ENCODE measurements at places on chromosomes 13 and 19. TPM values are rescaled to one million over a fixed set of nuclear protein-coding genes. Genes with fewer than 3 reads are reported as not detected.

DNA sequence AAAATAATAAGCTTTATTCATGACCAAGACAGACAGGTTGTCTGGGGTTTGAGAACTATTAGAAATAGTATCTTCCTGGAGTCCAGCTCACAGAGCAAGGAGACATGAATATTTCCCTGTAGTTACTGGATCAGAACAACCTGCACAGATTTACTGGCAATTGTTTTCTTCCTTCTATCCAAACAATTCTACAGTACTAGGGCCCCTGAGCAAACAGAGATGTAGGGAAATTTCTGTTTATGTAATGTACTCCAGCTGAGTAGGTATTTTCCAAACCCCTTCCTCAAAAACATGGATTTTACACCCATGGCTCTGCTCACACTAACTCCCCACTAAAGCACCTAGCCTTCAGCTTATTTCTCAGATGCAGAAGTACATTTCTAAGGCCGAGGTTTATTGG lies 557.6 kb downstream of the GPC6 start:
- no peak for DNase-seq

GRCh38 chr13:100588331-100589177 lies at the start of gene GGACT:
GGACT (minus strand) TSS chr13:100588789; CDS start chr13:100532591, 56,198 bp downstream.
- peak; percentile 21 for DNase-seq

DNA sequence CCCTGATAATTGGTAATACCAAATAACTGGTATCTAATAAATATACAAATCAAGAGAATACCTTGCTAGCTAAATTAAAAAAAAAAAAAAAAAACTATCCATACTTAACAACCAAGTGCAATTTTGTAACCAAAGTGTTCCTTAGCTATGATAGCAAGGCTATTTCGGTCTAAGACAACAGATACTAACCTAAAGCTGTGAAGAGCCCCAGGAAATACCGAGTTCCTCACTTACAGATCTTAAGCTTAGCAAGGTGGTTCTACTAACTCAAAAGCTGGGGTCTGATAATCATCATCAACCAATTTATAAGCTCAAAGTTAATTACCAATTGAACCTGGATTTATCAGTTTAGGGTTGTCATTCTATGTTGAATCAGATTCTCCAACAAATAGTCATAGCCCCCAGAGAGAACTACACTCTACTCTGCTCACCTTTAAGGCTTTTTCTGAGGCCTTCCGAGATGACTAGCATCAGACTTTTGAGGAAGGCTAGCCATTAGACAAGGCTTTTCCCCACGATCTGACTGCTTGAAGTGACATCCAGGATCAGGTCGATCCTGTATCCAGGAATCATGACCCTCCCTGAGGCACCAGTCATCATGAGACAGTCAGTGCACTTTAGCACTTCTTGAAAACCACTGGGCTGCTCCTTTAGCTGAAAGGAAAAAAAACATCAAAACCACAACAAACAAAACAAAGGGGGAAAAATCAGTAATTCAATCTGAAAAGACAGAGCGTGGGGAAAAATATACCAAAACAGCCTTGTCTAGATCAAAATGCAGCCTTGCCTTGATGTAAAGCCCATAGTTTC lies 31.9 kb downstream of the INTS6 start:
- DNase-seq, result no peak

Gene ZNF254
- 11.7 TPM for total RNA-seq

DNA sequence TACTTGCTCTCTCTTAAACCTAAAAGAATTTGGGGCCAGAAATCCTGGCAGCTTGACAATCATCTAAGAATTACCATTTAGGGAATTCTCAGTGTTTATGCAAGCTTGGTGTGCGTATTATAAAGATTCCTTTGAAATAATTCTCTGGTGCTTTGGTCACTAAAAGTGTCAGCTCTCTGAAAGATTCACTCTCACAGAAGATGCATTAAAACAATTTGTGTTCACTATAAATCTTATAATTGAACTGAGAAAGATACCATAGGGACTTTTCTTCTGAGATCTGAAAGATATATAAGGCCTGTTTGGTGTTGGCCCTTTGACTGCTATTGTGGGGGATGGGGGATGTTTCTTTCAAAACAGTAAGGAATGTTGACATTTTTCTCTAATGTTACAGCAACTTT lies 27.3 kb downstream of the EPSTI1 start:
- DNase-seq, result no peak

DNA sequence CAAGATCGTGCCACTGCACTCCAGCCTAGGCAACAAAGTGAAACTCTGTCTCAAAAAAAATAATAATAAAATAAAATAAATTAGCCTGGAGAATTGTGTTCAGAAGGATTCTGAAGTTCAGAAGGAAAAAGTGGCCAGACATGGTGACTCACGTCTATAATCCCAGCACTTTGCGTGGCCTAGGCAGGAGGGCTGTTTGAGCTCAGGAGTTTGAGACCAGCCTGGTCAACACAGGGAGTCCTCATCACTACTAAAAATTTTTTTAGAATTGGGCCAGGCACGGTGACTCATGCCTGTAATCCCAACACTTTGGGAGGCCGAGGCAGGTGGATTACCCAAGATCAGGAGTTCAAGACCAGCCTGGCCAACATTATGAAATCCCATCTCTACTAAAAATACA lies 6.0 kb downstream of the RDH8 start:
- no peak for DNase-seq

Gene ELOF1
- total RNA-seq, result 22.3 TPM

DNA sequence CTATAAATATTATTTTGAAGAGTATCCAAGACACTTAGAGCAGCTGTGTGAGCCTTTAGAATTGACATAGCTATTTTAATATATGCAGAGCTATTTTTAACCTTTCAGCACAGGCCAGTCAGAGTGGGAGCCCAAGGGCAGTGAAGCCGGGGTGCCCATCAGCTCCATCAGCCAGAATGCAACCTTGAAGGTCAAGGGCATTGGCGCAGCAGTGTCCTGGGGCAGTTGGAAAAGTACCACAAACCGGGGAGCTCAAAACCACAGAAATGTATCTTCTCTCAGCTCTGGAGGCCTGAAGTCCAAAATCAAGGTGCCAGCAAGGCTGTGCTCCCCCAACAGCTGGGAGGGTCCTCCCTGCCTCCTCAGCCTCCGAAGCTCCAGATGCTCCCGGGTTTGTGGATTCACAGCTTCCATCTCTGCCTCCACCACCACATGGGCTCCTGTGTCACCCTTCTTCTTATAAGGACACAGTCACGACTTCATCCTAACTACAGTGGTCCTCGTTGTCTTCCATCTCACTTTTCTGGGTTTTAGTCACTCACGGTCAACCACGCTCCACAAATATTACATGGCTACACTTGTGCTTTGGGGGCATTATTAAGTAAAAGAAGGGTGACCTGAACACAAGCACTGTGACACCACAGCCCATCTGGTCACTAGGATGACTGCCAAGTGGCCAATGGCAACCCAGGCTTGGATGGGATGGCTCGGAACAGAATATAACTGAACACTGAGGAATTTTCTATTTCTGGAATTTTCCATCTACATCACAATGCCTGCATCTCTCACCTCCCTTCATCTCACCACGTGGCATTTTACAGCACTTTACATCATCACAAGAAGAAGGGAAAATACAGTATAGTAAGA lies 15.9 kb upstream of the GAS6 start:
- no peak for DNase-seq

- no peak for DNase-seq
Measured at GRCh38 chr13:109790086-109790485, 3.7 kb upstream of the IRS2 start.

DNA sequence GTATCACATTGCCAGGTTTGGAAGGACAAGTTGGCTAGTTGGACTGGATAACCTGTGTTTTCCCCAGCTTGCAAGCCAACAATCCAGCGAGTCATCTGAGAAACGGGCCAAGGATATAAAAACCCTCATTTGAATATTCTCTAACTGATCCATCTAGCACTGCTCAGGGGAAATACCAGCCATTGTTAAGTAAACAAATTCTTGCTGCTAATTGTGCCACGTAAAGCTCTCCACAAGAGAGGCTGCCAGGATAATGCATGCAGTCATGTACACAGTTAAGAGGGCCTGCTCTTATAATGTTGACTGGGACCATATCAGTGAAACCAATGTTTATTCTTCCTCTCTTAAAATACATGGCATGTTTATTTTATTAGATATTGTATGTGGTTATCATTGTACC lies 663.2 kb upstream of the SGCG start:
- DNase-seq, result no peak

GRCh38 chr13:43054803-43055802 lies 31.7 kb downstream of the DNAJC15 start:
- DNase-seq, result no peak

GRCh38 chr19:46484656-46485055 lies 11.0 kb downstream of the PNMA8B start:
- no peak for DNase-seq

DNA sequence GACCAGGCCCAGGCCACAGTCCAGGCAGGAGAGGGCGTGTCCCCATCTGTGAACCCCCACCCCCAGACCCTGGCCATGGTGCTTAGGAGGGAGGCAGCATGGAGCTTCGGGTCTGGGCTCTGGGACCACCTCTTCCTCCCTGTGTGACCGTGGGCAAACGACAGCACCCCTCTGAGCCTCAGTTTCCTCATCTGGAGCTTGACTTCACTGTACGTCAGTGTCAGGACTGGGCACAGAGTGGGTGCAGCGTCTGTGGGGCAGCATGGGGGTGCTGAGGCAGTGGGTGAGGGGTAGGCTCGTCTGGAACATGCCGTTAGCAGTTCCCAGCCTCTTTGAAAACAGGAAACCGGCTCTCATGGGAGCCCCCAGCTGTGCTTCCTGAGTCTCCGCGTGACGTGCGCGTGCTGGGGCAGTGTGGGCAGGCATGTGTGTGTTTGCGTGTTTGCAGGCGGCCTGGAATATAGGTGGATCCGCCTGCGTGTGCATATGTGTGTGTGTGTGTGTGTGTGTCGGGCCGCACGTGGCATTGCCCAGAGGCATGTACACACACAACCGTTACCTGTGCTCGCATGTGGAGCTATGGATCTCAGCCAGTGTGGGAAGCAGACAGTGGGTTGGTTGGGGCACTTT lies 15.8 kb downstream of the ARRDC2 start:
- DNase-seq, result peak; percentile 90

Gene CEACAM19
- total RNA-seq, result 6.4 TPM

DNA sequence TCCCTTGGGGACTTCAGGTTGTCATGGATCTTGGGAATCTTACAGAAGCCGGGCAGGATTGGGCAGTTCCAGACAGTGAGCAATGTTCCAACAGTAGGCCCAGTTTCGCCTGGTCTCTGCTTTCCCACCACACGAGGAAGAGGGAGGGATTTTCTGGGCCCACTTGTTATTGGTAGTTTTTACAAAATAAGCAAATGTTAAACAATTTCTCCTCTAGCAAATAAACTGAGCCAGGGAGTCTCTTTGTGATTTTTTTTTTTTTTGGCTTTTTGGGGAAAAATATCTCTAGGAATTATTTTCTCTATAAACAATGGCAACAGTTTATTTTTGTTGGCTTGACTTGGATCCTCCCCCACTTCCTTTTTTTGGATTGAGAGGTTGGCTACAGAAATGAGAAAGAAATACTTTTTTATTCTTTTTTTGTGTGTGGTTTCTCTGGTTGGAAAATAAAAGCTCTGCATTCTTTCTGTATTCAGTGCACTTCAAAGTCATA lies 89.3 kb downstream of the TM9SF2 start:
- no peak for DNase-seq

Gene PIN1
- total RNA-seq, result 67.8 TPM

Gene ERICH6B
- not detected for total RNA-seq

DNA sequence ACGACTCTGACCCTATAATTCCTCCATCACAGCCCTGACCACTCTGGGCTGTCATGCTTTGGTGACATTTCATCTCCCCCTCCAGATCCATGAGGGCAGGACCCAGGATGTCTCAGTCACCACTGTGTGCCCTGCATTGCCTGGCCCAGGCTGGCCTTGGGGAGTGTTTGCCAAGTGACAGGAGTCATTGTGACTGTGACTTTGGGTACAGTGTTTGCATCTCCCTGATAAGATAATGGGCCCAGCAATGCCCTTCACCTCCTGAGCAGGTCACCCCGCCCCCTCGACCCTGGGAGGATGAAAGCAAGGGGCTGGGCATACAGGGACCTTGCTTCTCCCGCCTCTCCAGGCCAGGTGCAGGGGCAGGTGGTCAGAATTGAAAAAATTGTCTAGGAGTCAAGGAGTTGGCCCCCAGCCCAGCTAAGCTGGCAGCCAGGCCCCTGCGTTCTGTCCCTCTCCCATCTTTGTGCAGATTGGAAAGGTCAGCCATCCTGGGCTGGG lies 5.9 kb upstream of the ATP4A start:
- no peak for DNase-seq

DNA sequence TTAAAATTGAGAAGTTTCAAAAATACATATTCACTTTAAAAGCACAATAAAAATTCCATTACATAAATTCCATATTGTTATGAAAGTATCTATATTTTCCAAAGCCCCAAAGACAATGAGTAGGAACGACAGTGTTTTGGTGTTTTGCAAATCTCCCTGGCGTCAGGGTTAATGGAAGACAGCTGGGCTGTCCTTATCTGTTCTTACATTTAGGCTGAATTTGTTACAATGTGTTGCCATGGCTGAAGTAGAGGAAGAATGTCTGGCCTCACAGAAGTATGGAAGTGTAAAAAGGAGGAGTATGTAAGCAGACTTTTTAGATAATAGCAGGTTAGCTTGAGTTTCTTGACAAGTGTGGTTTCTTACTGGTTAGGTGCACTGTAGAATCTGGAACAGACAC lies 124.4 kb upstream of the SPATA13 start:
- DNase-seq, result no peak

Gene CYP4F2
- 4.2 TPM for total RNA-seq

Gene DLL3
- not detected for total RNA-seq

DNA sequence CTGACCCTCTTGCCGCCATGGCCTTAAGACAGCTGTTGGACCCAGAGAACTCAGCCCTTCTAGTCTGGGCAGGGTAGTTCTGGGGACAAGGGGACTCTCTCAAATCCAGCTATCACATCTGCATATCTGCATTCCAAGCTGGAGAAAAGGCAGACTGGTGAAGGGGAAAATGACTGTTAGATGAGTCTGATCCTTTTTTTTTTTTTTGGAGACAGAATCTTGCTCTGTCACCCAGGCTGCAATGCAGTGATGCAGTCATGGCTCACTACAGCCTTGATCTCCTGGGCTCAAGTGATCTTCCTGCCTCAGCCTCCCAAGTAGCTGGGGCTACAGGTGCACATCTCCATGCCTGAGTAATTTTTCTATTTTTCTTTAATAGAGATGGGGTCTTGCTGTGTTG lies 114.3 kb downstream of the SIPA1L3 start:
- no peak for DNase-seq

- peak; percentile 79 for DNase-seq
Measured at GRCh38 chr19:49987159-49987698, 26.3 kb upstream of the SIGLEC11 start.

GRCh38 chr19:50793558-50794065 lies 3.4 kb downstream of the ACP4 start:
- no peak for DNase-seq

- no peak for DNase-seq
Measured at GRCh38 chr19:19750842-19751790, 18.2 kb upstream of the ZNF14 start.

Gene C1QTNF9
- total RNA-seq, result not detected

Gene ANKRD24
- total RNA-seq, result 0.22 TPM

GRCh38 chr19:23913931-23914330 lies 755 bp upstream of the ZNF726 start:
- no peak for DNase-seq

- DNase-seq, result no peak
Measured at GRCh38 chr13:68522184-68522583, 1292.0 kb upstream of the PCDH9 start.

Gene SMAD9
- 1.4 TPM for total RNA-seq

- no peak for DNase-seq
Measured at GRCh38 chr13:97851269-97851668, 102.2 kb upstream of the IPO5 start.

Gene LAIR1
- 0.38 TPM for total RNA-seq

GRCh38 chr19:13260883-13261653 lies 110.9 kb downstream of the IER2 start:
- no peak for DNase-seq

- DNase-seq, result no peak
Measured at GRCh38 chr19:7968796-7969554, 25.5 kb upstream of the TIMM44 start.

Gene CEACAM21
- not detected for total RNA-seq
